ENCODE measurements at places on chromosomes 1 and 21. TPM values are rescaled to one million over a fixed set of nuclear protein-coding genes. Genes with fewer than 3 reads are reported as not detected.

DNA sequence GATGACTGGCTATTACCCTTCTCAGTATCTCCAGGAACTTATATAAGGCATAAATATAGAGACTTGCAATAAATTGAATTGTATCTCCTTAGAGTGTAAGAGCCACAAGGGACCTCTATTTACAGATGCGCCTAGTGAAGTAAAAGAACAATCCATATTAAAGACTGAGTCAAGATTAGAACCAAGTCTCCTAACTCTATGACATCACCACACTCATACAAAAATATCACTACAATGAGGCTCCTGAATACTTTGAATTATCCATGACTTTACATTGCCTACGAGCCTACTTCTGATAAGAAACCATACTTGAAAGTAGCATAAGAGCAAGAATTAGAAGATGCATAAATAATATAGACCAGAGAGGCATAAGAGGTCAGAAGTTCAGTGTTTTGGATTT is 18.8 kb downstream of the DPYD start:
- no peak for DNase-seq

The BMP8A gene
- total RNA-seq = 0.16 TPM

The MSH4 gene
- total RNA-seq = 1.6 TPM

GRCh38 chr1:180921891-180922630 is 9.4 kb downstream of the KIAA1614 start:
- no peak for DNase-seq

DNA sequence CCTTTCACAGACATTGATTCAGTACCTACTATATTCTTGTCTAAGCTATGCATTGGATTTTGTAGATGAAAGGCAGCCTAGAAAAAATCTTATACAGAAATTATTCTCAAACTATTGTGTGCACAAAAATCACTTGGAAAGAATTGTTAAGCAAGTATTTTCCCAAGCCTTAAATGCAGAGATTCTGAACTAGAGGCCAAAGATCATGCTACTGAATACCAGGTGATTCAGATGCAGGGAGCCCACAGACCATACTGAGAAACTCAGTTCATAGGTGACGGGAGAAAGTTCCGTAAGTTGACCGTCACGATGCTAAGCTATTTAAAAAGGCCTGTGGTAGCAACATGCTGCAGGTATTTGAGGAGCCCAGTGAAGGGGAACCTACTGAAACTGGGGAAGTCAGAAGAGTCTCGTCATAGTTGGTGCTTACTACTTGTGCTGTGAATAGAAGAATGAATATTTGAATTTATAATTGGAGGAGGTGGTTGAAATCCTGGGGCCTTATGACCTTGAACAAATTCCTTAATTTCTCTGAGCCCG is 150.8 kb downstream of the NFIA start:
- no peak for DNase-seq

DNA sequence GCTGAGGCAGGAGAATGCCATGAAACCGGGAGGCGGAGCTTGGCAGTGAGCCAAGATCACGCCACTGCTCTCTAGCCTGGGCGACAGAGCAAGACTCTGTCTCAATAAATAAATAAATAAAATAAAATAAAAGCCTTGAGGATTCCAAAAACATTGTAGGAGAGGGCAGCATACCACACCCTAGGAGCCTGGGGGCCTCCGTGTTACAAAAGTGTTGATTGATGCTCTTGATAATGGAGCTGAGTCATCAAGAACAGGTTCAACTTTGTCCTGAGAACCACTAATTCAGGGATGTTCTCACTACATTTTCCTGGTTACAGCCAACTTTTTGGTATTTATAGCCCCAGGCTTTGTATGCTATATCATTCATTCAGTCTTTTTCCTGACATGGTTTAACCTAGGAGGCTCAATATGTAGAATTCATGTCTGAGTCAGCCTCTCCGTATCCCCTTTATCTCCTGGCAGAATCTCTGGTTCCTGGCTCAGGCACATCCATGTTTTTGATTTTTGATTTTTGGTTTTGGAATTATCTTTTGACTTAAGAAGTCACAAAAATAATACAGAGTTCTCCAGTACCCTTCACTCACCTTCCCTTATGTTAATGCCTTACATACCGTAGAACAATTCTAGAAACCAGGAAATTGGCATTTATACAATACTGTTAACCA is 69.4 kb downstream of the LRRC8D start:
- no peak for DNase-seq

- no peak for DNase-seq
Observed at GRCh38 chr1:169618367-169618766, 11.6 kb downstream of the SELP start.

- no peak for DNase-seq
Observed at GRCh38 chr1:8718850-8719361, 98.5 kb downstream of the RERE start.

DNA sequence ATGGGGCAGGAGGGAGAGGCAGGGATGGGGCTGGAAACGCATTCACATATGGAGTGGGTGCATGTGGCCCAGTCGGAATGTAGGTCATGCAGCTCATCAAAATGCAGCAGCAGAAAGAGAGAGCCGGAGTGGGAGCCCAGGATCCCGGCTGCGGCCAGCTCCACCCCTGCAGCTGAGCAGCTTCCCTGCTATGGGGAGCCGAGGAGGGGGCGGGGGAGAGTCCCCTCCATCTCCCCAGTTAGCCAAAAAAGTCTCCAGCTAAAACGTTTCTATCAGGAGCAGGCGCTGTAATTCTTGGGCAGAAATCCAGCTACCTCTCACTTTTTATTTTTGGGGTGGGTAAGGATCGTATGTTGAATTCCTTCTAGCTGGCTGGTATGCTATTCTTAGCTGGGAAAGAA is 39.7 kb downstream of the MRPL37 start:
- DNase-seq = peak; percentile 69

The FTCD gene
- total RNA-seq = not detected

The LCA5L gene
- total RNA-seq = not detected

- no peak for DNase-seq
Observed at GRCh38 chr1:59434336-59434735, 137.4 kb downstream of the FGGY start.

DNA sequence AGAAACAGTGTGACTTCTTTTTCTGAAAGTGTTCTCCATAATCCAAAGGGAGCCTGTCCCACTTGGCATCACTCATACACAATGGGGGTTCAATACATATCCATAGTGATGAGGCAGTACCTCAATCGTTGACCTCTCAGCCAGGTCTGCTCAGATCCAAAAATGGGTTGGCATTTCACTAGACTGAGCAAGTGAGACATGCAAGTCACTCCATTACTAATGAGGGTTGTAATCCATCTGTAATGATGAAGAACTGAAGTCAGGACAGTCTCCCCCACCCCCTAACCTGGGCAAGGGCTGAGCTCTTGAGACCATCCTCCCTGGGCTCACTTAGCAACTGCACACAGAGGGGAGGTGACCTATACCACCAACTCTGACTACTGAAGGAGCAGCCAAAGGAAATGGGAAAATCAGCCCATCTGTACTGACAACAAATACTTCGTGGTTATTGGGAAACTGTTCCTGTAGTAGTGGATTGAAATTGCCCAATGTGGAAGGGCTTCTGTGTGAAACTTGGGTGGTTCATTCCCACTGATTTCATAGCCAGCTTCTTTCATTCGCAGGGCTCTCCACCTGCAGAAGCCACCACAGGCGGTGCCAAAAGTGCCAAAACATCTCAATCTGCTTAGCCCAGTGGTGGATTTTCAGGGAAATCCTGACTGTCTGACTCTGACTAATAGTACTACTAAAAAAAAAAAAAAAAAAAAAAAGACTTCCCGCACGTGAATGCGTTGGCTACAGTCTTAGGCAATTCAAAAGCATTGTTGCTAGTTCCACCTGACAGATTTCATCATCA is 5.0 kb downstream of the NGF start:
- DNase-seq = no peak

DNA sequence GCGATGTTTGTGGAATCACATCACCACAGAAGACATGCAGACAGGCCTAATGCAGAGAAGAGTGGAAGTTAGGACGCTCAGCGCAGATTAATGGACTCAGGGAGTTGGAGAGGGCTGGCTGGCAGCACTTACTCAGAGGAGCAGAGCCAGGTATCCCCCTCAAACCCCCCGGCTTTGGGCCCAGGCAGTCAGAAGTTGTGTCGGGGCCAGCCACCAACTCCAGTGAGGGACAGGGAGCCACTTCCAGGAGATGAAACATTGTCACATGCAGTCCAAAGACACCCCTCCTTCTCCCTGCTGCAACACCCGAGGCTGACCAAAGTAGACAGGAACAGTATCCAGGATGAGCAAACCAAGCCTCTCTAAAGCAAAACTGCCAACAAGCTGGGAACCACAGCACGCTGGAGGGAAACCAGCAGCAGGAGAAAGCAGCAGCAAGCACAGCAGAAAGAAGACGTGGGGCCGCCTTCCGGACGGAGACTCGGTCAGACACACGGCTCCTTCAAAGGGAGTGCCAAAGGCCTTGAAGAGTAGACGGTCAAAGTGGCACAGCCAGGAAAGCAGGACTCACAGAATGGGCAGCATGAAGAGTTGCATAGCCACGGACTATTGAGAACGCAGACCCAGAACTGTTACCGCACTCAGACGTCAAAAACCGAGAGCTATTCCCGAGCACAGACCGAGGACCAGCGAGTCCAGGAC is 149.3 kb downstream of the PCBP3 start:
- DNase-seq = no peak

DNA sequence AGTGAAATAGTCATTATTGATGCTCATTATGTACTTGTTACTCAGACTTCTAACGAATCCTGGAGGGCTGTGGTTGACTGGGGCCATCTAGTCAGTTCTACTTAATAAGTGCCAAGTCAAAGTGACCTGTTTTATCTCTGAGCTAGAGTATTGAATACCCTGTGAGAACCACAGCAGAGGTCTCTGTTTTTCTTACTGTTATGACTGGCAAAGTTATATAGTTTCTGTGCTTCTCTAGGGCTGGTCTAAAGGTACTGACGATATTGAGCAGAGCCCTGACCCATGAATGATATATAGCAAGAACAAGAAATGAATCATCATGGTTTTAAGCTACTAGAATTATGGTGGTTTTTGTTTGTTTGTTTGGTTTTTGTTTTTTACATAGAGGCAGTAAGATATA is 555.8 kb downstream of the PLA2G4A start:
- no peak for DNase-seq

DNA sequence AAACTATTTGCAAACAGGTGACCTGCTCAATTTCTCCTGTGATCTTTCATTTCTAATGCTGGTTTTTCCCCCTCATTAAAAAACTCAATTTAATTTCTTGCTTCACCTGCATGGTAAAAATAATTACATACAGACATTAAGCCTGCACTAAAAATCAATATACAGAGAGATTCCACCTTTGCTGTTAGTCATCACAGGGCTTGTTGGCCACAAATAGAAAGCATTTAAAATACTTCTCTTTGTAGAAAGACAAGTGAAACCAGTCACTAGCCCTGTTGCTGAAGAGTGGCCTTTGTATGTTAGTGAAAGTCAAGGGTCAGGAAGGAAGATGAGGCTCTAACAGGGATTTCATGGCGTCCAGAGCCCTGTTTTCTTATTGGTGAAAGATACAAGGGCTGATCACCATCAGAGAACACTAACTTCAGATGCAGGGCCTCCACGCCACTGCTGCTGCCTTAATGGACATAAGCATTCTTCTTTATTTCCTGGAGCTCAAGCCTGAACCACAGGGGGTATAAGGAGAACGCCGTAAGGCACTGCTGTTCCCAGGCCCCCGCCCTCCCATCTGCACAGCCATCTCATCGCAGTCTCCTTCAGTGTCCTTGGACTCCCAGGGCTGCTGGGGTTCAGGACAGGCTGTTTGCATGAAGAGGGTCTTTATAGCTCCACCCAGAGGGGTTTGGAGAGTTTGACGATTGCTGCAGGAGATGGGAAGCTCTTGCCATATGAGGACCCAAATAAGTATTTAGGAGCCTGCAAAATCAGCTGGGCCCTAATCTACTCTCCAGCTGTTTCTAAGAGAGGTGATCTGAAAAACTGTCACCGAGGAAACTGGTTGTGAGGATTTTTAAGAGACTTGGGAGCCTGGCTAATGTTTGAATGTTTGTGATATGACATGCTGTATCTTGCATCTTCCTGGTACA is 117.3 kb upstream of the IRF2BP2 start:
- no peak for DNase-seq

The PRR9 gene
- not detected for total RNA-seq

DNA sequence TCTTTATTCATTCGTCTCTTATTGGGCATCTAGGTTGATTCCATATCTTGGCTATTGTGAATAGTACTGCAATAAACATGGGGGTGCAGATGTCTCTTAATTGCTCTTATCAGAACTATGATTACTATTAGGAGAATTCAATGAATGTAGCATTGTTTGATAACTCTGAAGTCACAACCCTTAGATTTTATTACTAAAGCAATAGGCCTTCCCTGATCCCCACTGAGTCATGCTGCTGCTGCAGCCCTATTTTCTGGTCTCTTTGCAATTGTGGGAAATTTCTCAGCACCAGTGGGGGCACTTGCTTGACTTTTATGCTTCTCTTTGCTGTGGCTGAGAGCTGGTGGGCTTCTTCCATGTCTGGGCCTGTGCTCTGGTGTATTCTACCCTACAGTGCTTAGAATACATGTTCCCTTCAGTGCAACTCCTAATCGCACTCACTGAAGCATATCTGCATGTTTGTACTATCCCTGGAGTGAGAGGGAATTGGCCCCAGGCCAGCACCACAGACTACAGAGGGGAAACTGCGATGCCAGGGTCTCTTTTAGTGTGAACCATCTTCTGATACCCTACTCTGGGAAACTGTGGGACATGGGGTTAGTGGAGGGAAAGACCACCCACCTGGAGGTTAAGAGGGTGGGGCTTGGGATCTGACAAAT is 52.2 kb upstream of the ROR1 start:
- DNase-seq = no peak

DNA sequence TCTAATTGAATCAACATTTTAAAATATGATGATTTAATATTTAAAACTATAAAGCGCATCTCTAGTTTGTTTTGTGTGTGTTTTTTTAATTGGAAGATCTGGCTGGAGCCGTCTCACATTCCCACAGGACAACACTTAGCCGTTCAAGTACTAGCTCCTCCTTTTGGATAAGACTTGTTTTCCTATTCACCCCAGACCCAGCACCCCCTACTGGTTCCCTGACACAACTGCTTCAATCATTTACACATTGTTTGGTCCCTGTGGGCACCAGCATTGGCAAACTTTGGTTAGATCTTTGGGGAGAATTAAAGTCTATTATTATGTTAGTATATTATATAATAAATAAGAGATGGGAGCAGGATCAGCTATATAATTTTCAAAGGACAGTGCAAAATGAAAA is 34.5 kb downstream of the TYW3 start:
- DNase-seq = no peak

- DNase-seq = no peak
Observed at GRCh38 chr1:97007840-97008604, 286.4 kb downstream of the PTBP2 start.
